ENCODE measurements at places on chromosomes 12 and 14.

GRCh38 chr14:94536836-94537235 is 24.4 kb upstream of the SERPINA4 start:
- DNase-seq = peak; percentile 13

GRCh38 chr12:7155471-7156034 is 25.4 kb downstream of the CLSTN3 start:
- DNase-seq = no peak

- no peak for DNase-seq
Measured at GRCh38 chr12:122089077-122089476, 10.5 kb downstream of the MLXIP start.

GRCh38 chr12:95179011-95179410 is 38.3 kb downstream of the FGD6 start:
- no peak for DNase-seq
